ENCODE measurements at places on chromosomes 3 and 15.
A peak's percentile ranks its signal among the peaks of the same experiment; 100 is the strongest.

- no peak for DNase-seq
These were observed 709.4 kb downstream of the ZNF385D start for GRCh38 chr3:21041621-21042020.

GRCh38 chr3:184568560-184568923, 7.0 kb downstream of the EPHB3 start:
- DNase-seq = no peak

DNA sequence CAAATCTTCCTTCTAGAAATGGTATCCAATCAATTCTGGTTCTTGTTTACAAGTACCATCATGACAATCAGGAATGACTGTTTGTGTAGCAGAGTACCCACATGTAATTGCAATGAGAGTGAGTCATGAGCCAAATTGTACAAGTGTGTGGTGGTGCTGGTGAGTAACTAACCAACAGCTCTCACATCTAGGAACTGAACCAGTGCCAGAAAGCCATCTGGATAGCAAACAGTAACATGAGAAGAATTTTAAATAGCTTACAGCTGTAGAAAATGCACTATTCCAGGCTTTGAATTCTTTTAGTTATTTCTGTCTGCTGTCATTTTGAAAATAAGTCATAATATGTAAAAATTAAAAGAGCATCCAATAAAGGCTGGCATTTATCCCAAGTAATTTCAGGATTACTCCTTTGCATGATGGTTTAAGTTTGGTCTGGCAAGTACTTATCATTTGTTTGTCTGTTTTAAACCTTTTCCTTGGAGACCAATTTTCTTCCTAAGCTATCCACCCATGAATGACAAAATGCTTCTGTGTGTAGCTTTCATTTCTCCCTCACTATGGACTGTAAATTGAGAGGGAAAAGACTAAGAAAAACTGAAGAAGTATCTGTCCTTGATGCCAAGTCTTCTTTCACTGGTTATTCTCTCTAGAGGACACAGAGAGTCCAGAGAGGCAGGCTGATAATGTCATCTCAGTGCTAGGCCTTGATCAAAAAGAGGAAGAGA, 60.0 kb downstream of the PIK3CB start:
- DNase-seq = peak; percentile 89

- no peak for DNase-seq
These were observed 153.0 kb upstream of the ARPP21 start for GRCh38 chr3:35486295-35486694.

GRCh38 chr3:115659253-115660220, 36.2 kb downstream of the GAP43 start:
- DNase-seq = no peak

- no peak for DNase-seq
These were observed 895 bp upstream of the ARHGAP31 start for GRCh38 chr3:119293105-119293870.

All from RPMI8226 (cell line).